ENCODE measurements at places on chromosomes 2 and 18.

DNA sequence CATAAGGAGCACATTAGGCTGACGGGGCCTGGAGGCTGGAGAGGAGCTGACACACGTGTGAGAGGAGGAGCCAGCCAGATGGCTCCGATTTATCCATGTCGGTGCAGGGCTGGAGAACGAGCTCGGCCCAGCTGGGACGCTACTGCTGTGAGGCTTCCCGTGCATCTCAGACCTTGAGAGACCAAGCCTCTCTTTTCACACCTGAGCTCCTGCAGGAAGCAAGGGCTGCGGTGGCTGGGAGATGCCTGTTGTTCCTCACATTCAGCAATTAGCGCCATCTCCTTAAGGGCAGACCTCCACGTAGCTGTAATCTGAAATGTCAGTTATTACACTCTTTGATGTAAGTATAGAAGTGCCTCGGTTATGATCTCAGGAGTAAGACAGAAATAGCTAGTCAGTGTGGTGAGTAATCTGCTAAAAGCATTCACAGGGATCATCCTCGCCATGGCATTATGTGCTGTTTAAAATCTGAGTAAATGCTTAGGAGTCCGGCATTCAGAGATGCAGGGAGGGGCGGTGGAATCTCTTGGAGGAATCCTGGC lies 107.9 kb downstream of the PRKCE start:
- DNase-seq: peak; percentile 88

GRCh38 chr2:83528767-83529166 lies 930.3 kb downstream of the SUCLG1 start:
- DNase-seq: no peak

DNA sequence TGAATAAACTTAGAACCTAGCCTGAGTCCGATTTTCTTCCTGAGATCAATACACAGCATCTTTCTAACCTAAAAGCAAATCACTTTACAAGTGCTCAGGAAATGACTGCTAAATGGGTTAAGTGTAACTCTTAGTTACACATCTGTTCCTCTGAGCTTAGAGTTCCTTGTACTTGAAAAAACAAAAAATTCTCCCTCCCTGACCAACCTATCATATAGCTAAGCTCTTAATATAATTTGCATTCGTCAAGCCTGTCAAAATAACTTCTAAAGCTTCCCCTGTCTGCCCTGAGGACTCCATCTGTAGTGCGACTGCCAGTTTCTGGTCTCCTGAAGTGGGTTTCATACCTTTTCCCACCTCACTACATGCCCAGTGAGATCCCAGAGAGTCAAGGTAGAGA lies 190.4 kb downstream of the NCK2 start:
- DNase-seq: no peak

DNA sequence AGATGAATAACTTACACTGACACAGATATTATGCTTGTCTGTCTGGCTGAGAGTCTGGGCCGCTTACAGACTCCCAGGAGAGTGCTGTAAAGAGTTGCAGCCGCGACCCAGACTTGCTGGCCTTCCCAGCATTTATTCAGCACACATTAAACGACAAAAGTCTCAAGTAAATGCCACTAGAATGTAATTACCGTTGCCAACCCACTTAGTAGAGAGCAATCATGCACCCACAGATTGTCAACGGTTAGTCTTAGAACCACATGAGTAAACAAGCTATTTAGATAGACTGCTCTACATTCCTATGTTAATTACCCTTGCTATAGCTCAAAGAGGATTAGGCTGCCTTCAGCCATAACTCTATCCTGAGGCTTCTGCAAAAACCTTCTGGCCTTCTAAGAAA lies 47.8 kb upstream of the C2orf74 start:
- no peak for DNase-seq

GRCh38 chr2:55961318-55961911 lies 37.8 kb upstream of the EFEMP1 start:
- DNase-seq: peak; percentile 27

- no peak for DNase-seq
Measured at GRCh38 chr2:66447677-66448076, 12.8 kb downstream of the MEIS1 start.

GRCh38 chr2:53247956-53248735 lies 519.5 kb upstream of the CHAC2 start:
- no peak for DNase-seq

DNA sequence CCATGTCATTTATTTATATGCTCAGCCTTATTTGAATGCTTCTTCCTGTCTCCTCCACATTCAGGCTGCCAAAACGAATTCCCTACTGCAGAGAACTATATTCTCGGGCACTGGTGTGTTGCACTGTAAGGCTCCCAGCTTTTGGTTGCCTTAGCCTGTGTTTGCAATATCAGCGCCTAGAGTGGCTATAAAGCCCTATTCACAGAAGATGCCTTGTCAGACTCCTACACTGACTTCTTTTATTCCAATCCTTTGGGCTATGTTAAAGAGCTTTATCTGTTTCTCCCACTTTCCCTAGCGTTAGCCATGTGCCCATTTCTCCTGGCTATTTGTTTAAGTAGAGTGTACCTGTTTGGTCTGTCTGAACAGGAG lies 62.4 kb upstream of the EHBP1 start:
- no peak for DNase-seq

- no peak for DNase-seq
Measured at GRCh38 chr2:227394401-227394800, 6.7 kb upstream of the SCYGR1 start.

GRCh38 chr2:110677080-110677479 lies 783 bp downstream of the BUB1 start:
- DNase-seq: no peak

DNA sequence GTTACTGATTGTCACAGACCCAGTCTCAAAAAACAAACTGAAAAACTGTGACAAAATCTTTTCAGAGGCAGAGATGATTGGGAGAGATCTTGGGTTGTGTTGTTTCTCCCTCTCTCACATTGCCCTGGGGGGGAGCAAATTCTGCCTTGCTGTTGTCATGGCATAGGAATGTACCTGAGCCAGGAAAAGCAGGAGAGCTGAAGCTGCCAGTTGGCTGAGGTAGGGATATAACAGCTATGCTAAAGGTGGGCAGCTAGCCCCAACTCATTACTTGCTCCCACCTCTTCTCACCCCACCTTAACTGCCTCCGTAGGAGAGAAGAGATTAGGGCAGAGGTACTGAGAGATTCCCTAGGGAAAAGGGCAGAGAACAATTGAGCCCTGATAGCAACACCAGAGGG lies 299.3 kb downstream of the OSR1 start:
- DNase-seq: no peak

DNA sequence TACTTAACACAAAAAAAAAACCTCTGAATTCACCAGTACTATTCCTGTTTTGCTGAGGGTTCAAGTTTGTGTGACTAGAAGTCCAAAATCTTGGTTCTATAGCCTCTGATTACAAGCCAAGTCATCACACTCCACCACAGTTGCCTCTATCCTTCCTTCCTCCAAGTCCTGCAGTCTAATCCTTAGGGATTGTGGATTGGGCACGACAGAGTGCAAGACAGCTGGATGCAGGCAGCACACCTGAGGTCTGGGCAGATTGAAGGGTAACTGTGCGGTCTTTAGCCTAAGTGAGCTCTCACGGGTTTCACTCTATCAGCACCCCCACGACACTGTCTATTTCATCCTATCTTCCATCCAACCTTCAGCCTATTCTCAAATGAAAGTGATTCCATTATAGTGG lies 299.4 kb upstream of the ID2 start:
- DNase-seq: no peak

GRCh38 chr2:152444448-152444847 lies 109.5 kb downstream of the FMNL2 start:
- DNase-seq: peak; percentile 6

GRCh38 chr2:10399358-10399757 lies 48.8 kb downstream of the ODC1 start:
- no peak for DNase-seq

DNA sequence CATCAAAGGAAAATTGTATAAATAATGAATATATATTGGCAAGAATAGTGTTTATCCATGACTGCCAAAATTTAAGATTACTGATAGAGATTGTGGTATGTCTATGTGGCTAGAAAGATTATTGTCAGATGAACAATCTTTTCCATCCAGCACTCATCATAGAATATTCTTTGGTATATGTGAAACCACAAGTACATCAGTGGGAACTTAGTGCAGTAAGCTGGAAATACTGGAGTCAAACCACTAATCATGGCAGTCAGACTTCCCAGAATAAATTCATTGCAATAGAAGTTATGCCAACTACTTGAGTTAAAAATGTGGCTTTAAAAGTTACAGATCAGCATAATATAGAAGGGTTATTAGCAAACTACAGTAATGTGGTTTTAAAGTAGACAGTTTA lies 310.3 kb downstream of the GULP1 start:
- no peak for DNase-seq

DNA sequence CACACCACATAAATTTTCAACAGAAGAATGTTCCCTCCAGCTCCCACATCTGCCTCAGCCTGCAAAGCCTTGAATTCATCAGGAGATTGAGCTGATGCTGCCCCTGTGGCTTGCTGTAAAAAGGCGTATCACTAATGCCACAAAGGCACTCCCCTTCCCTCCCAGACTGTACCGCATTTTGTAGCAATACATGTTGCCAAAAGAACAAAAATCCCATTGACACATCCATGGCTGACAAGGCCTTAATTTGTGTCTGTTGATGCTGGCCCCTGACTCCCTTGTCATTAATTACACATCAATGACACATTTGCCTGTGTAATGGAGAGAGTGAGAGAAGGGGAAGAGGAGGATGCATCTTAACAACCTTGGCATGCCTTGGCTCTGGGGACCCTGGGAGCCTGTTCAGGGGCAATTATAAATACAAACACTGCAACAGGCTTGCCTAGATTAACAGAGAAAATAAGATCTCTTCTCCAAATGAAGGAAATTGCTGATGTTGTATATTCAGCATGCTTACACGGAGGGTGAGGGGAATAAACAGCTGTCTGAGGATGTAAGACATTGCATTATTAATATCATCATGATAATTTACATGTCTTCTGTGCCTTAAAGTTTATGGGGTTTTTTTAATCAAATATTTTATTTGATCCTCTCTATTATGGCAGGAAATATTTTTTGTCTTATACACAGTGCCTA lies 264.0 kb downstream of the SUCLG1 start:
- no peak for DNase-seq

GRCh38 chr2:3960106-3960505 lies 256.7 kb downstream of the DCDC2C start:
- DNase-seq: no peak

- no peak for DNase-seq
Measured at GRCh38 chr2:107529146-107529545, 297.5 kb upstream of the RGPD4 start.

DNA sequence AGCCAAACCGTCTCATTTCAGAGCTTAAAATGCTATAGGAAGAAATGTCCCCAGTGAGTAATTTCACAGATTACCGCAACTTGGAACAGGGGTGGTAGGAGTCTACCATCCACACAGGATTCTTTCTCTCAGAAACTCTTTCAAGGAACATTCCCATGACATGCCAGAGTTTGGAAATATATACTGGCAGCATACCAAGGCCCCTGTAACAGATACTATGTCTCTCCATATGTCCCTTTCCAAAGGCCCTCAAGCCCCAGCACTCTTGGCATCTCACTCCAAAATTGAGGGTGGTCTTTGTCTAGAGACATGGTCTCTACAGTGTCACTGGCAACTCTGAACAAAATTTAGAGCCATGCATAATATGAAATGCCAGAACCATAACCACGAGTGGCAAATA lies 11.0 kb downstream of the FIGLA start:
- DNase-seq: no peak

- DNase-seq: no peak
Measured at GRCh38 chr18:12843420-12844350, 40.4 kb downstream of the PTPN2 start.

- no peak for DNase-seq
Measured at GRCh38 chr18:75697493-75697892, 270.0 kb upstream of the SMIM21 start.

DNA sequence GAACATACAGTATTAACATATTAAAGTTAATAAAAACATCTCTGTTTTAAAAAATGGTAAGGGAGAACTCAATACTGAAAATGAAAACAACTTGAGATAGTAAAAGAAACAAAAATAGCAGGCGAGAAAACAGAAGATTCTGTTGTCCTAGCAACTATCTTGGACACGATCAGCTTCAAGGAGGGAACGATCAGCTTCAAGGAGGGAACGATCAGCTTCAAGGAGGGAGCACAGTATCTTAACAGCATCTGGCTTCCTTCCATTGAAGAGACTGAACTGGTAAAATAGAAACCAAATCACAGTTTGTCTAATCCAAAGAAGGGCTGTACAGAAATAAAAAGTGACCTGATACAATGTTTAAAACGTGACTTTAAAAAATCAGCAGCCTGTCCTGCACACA lies 51.8 kb downstream of the NDUFA10 start:
- no peak for DNase-seq

DNA sequence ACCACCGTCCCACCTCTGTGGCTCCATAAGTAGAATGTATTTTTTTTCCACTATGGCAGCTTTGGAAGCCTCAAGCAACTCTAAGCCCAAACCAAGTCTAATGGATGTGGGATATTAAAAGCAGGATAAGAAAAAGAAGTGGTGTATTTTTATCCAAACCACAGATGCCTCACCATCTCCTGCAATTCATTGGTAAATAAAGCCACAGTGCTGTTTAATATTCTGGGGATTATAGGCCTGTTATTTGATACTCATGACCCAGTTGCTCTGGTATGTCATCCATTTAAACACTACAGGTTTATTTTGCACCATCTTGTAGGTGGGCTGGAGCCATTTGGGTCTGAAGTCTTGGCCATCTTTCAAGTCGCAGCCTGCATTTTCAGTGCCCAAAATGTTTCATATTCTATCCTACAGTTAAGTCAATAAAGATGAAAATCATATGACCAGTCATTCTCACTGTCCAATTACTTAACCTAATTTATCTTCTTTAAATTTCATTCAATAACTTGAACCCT lies 279.5 kb upstream of the EPHA4 start:
- DNase-seq: no peak

DNA sequence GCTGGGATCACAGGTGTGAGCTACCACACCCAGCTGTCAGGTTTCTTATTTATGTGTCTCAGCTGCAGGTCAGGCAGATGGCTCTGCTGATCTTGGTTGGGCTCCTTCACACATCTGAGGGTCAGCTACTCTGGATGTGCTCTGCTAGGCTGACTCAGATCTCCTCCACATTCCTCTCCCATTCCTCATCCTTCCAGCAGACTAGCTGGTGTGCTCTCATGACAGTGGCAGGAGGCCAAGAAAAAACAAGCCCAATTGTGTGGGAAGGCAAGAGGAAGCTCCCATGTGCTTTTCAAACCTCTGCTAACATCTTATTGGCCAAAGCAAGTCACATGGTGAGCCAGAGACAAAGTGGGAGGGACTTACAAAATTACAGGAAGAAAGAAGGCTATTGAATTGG lies 11.7 kb upstream of the MSH6 start:
- no peak for DNase-seq
